ENCODE measurements at places on chromosomes 3 and 15.

DNA sequence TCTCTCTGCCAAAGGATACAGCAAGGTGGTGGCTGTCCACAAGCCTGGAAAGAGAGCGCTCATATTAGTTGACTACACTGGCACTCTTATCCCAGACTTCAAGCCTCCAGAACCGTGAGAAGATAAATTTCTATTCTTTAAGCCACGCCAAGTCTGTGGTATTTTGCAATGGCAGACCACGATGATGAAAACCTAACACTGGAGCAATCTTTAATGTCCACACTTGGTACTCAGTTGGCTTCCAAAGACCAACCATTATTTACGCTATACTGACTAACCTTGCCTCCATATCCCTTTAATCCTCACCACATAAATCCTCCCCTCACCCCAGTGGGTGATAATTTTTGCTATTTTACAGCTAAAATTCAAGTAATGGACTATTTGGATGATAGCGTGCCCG is 16.9 kb upstream of the LACTB start:
- DNase-seq = no peak

DNA sequence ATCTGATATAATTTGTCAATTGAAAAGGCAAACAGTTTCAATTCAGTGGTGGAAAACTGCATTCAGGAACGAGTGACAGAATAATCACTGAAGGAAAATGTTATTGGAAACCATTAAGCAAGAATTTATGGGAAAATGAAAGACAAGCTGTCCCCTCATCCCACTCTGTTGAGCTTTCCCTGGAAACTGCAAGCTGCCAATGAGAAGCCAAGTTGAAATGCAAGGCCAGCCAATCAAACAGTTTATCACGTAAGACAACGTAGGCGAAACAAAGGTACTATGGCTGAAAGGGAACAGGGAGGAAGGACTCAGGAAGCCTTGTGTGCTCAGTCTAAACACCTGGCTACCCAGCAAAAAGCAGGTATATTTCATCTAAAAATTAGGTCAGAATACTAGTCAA is 187.9 kb upstream of the ATP10A start:
- no peak for DNase-seq

DNA sequence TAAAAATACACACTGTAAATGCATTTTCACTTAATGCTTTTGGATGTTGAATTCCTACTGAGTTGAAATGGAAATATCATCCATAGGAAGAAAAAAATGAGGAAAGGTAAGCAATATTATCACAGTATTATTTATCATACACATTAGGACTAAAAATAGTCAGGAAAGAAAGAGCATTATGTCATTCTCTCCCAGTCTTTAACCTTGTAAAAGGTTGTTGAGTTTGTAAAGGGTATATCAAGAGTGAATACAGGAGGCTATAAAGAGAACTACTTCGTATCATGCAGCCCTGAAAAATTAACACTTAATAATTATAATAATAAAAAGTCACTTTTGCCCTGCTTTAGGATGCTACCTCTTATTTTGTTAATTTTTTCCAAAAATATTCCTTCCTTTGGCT is 395.8 kb downstream of the FOXP1 start:
- no peak for DNase-seq

DNA sequence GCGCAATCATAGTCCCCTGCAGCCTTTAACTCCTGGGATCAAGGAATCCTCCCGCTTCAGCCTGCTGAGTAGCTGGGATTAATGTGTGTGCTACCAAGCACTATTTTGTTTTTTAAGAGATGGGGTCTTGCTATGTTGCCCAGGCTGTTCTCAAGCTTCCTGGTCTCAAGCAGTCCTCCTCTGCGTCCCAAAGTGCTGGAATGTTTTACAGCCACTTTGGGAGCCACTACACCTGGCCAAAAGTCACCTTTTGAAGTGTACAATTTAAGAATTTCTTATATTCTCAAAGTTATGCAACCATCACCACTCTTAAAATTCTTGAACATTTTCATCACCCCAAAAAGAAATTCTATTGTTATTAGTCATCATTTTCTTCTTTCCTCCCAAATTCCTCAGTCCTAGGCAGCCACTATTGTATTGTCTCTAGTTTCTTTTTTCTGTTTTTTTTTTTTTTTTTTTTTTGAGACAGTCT is 17.8 kb downstream of the CDV3 start:
- no peak for DNase-seq

GRCh38 chr3:20846066-20846465 is 660.1 kb upstream of the SGO1 start:
- DNase-seq = no peak

- no peak for DNase-seq
Observed at GRCh38 chr3:55692957-55693558, 206.0 kb upstream of the WNT5A start.

DNA sequence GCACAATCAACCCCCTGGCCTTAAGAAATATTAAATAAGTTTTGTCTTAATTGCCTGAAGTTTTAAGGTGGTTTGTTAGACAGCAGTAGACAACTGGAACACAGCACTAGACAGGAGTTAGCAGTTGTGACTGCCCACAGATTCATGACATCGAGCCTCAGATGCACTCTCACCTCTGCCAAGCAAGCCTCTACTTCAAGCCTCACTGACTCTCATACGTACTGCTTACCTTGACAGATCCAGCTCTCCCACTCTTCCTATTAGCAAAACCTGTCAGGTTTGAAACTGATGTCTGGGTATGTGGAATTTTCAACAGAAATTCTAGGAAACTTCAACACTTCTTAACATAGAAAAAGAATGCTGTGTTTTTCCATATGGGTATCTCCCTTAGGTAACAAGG is 382.9 kb upstream of the DPH6 start:
- DNase-seq = no peak

DNA sequence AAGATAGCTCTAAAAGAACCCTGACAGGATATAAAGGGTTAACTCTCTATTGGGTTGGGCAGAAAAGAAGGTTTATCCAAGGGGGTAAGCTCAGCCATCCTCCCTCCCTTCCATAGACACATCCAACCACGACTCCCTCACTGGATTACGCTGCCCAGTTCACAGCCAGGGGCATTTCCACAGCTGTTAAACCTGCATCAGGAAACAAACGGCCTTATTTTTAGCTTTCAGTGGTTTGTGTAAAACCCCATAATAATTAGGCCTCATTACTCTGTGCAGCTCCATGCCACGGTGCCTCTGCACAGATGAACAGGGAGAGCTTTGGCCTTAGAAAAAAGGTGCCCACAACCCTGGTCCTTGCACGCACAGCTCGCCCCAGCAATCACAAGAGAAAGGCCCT is 110.6 kb downstream of the GABRB3 start:
- DNase-seq = no peak

DNA sequence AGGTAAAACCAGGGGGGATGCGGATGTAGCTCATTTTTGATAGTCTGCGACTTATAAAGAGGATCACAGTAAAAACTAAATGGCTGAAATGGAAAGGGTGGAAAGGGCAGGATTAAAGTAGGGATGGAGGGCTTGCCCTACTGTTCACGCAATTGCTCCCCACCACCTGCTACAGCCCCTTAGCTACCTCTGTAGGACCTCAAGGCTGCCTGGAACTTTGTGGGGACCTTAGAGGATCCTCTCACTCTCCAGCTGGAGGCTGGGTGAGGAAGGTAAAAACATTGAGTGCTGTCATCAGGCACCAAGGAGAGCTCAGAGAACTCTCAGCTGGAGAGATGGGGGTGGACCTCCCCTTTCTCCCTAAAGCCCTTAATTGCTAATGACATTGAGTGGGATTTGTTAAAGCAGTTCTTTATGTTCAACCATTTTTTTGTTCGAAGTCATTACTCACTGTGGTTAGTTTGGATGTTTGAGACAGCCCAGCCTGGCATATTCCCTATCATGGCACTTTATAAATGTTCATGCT is 213.0 kb downstream of the CLSTN2 start:
- DNase-seq = no peak

DNA sequence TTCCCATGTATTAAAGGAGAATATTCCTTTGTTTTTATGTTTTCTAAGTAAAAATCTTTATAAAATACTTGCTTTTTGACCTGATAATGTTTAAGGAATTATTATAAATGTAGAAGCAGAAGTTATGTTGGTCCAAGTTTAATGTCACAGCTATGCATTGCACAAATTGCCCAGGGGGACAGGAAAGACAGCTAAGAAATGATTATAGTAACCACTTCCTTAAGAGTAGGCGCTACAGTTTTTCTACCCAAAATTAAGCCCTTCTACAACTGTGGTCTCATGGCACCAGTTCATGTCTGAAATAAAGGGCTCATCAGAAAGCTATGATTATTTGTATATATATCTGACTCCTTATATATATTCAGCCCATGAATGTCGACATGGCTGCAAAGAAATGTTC is 176.4 kb downstream of the GBE1 start:
- no peak for DNase-seq

- no peak for DNase-seq
Observed at GRCh38 chr3:69776920-69777581, 37.8 kb downstream of the MITF start.

- no peak for DNase-seq
Observed at GRCh38 chr3:129112308-129113052, 9.1 kb downstream of the RAB43 start.

GRCh38 chr3:41035456-41036022 is 163.8 kb upstream of the CTNNB1 start:
- DNase-seq = no peak

GRCh38 chr15:78714890-78715289 is 73.9 kb upstream of the CHRNB4 start:
- no peak for DNase-seq

DNA sequence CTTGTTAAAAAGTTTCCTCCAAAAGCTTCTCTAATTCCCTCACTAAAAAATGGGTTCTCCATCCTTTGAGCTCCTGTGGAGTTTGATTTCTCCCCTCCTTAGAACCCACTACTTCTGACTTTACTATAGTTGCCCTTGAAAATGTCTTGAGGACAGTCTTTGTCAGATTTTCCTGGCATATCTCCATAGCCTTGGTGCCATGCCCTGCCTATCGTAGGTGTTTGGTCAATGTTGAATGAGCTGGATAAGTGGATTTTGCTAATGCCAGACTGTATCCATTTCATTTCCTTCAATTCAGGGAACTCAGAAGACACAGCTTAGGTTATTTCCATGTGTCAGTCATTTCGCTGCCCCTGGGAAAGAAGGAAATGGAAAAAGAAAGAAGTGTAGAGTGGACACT is 40.6 kb downstream of the TMEM266 start:
- no peak for DNase-seq

GRCh38 chr3:195451373-195452015 is 8.7 kb upstream of the ACAP2 start:
- no peak for DNase-seq

DNA sequence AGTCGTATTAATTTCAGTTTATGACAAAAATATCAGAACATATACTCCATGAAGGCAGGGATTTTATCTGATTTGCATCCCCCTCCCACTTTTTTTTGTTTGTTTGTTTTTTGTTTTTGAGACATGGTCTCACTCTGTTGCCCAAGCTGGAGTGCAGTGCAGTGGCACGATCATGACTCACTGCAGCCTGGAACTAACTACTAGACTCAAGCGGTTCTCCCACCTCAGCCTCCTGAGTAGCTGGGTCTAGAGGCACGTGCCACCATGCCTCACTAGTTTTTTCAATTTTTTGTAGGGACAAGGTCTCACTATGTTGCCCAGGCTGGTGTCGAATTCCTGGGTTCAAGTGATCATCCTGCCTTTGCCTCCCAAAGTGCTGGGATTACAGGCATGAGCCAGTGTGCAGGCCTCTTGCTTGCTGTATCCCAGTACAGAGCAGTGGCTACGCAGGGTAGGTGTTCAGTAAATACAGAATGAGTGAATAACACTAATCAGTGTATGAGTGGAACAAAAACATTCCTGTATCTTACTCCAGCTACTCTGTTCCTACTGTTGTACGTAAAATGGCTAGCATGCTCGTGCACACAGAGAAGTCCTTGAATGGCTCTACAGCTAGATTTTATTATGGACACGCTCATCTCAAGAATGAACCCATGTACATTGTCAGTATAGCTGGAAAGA is 272.4 kb downstream of the FOXP1 start:
- no peak for DNase-seq

- DNase-seq = no peak
Observed at GRCh38 chr15:37037071-37037655, 63.2 kb downstream of the MEIS2 start.

DNA sequence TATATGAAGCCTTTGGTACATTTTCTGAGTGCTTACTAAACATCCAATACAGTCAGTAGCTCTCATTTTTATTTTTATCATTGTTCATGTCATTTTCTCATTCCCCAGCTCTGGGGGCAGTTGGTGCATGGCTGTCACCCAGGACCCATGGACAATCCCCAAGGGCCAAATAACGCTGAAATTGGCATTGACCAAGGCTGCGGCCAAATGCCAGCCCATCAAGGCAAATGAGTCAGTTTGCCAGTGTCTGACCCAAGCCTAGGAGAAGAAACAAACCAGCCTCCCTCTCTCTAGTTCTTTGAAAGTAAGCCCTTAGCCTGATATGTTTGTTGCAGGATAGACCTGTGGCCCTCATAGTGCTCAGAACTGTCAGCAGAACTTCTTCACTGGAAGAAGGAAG is 219.2 kb downstream of the THSD4 start:
- no peak for DNase-seq

DNA sequence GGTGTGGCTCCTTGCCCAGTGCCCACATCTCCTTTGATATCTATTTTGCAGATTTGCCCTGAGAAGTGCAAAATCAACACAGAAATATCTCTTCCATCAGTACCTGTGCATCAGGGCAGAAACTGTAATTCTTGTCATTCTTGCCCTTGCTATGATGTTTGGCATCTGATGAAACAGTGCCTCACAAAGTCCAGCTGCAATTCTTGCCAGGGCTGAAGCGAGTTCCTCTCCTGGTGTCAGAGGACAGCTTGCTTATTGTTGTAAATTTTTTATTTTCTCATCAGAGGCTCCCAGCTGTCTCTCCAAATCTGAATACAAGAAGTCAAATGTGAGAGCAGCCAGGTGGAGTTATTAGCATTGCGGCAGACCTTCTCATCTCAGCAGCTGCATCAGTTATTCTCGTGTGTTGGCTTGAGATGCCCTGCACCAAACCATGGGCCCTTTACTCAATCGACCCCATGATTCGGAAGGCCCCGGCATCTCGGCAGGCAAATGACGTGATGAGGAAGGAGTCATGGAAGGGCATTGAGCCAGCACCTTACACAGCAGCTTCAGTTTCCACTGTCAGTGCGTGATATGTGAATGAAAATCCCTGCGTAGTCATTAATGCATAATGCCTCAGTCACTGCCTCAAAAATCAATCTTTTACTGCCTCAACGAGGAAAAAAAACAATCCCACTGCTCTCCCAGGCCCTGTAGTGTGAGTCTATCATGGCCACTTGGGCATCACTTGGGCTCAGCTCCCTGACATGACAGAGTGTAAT is 93.4 kb downstream of the CCNL1 start:
- no peak for DNase-seq

DNA sequence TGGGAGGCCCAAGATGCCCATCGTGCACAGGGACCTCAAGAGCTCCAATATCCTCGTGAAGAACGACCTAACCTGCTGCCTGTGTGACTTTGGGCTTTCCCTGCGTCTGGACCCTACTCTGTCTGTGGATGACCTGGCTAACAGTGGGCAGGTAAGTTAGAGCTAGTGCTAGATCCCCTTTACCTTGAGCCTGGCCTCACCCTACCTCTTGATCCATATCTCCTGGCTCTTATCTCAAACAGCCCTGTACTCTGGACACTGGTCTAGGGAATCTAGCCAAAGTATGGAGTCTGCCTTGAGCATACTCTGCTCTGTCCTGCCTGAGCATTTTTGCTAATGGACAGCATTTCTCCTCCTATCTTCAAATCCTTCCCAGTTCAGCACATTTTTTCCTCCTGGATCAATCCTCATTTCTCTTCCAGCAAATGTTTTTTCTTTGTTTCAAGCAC is 65.9 kb downstream of the TGFBR2 start:
- DNase-seq = no peak

- DNase-seq = no peak
Observed at GRCh38 chr3:155370198-155370597, 76.7 kb upstream of the STRIT1 start.

Measured in left lobe of liver (tissue), 2 donors.